Mesothelial cell of epicardium (in vitro differentiated cells): ENCODE measurements at places on chromosomes 4 and X. TPM values are rescaled to one million over a fixed set of nuclear protein-coding genes. Genes with fewer than 3 reads are reported as not detected.

Gene P2RY8
- total RNA-seq = not detected in 3 replicates

DNA sequence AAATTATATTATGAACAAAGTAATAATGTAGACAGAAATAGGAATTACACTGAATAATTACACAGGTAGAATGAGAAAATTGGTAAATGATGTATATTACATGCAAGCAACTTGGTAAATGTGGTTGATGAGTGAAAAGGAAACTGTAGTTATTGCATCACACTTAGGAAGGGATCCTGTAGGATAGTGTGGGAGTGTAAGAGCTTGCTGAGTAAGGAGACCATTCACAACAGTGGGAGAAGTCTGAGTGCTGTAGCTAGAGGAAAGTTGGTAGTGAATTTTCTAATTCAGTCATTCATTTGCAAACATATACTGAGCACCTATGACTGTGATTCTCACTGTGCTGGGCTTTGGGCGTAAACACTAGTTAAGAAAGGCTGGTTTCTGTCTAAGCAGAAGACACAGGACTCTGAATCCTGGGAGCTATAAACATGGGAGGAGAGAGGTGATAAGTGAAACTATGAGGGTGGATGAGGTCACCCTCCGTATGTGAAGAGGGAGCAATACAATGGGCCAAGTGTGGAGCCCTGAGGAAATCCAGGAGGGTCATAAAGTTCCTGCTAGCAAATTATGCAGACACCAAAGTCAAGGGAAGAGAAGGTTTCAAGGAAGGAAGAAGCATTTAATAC lies 14.2 kb upstream of the CPE start:
- peaks cover 15% of the 10 kb centered on the region for H3K4me1 ChIP-seq
- no peak overlapping the region for H3K27ac ChIP-seq
- no peaks in the 10 kb centered on the region for H3K36me3 ChIP-seq

DNA sequence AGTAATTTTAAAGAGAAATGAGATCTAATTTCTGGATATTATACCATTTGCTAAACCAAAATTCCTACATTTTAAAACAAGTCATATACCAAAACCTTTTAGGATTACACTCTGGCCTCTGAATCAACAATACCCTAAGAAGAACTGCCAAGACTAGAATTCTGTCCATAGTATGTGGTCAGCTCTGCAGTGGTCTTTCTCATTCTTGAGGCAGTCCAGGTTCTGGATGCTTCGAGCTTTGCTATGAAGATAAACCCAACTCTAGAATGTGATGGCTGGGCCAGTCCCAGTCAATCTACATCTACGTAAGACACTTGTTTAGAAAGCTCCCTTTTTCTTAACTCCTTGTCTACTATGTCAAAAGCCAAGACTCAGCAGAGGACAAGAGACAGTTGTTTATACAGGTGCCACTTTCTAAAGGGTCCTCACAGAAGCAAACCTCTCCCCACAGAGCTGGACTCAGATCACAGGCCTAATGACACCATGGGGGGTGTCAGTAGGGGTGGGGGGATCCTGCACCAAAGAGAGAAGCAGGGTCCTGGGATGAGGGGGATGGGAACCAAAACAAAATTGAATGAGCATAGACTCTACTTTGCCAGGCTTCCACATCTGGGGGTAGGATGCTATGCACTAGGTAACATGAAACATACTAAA lies 63.2 kb downstream of the SH3RF1 start:
- peaks cover 4% of the 10 kb centered on the region for H3K36me3 ChIP-seq
- H3K27ac ChIP-seq = no peak overlapping the region
- peaks cover 28% of the 10 kb centered on the region for H3K4me1 ChIP-seq
- H3K4me3 ChIP-seq = no peak overlapping the region
- no peaks in the 10 kb centered on the region for H3K27me3 ChIP-seq

DNA sequence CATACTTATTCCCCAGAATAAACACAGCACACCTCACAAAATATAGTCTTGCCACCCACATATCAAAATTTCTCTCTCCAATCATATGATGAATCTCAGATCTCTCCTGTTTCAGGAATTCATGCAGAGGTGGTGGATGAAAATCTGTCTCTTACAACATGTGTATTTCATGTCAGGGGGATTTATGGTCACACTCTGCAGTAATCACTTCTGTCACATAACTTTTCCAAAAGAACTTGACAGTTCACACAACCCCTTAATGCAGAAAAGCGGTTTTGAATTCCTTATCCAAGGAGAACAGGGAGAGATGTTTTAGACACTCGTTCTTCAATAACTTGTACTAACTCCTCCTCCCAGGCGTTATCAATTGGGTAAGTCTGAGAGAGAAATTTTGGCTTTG lies 180.5 kb upstream of the ETNPPL start:
- no peak overlapping the region for H3K4me3 ChIP-seq
- no peaks in the 10 kb centered on the region for H3K27me3 ChIP-seq
- no peak for DNase-seq
- H3K4me1 ChIP-seq = peaks cover 31% of the 10 kb centered on the region
- H3K36me3 ChIP-seq = no peaks in the 10 kb centered on the region
- H3K27ac ChIP-seq = no peak overlapping the region

DNA sequence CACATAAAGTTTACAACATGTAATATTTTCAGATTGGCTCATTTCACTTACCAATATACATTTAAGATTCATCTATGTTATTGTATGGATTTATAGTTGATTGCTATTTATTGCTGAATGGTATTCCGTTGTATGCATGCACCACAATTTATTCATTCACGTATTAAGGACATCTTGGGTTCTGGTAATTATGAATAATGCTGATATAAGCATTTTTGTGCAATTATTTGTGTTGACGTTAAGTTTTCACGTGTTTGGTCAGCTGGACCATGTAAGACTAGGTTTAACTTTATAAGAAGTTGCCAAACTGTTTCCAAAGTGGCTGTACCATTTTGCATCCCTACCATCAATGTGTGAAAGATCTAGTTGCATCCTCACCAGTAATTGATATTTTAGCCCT lies 35.1 kb downstream of the MAGEB10 start:
- no peaks in the 10 kb centered on the region for H3K36me3 ChIP-seq
- no peak overlapping the region for H3K4me3 ChIP-seq
- H3K4me1 ChIP-seq = peaks cover 6% of the 10 kb centered on the region

- H3K27me3 ChIP-seq = no peaks in the 10 kb centered on the region
- no peak for DNase-seq
- H3K36me3 ChIP-seq = no peaks in the 10 kb centered on the region
- no peak overlapping the region for H3K4me3 ChIP-seq
- H3K4me1 ChIP-seq = peaks cover 32% of the 10 kb centered on the region
- H3K27ac ChIP-seq = no peak overlapping the region
Measured at GRCh38 chrX:10828036-10828435, 207.7 kb upstream of the MID1 start.
